ENCODE measurements at places on chromosomes 1 and 21.

GRCh38 chr1:232943679-232944252 is 6.6 kb upstream of the NTPCR start:
- DNase-seq = no peak

DNA sequence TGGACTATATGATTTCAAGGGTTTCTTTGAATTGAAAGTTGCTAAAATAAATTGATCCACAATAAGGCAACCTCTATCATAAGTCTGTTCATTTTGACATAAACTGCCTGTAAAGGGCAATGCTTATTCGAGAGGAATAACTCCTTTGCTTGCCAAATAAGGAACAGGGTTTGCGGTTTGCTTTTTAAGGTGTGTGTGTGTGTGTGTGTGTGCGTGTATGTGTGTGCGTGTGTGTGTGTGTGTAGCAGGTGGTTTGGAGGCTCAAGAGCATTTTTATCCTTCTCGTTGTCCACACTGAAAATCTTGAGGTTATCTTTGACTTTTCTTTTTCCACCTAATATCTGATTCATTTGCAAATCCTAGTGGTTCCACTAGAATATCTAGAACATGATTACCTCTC is 13.1 kb upstream of the NGF start:
- DNase-seq = no peak

DNA sequence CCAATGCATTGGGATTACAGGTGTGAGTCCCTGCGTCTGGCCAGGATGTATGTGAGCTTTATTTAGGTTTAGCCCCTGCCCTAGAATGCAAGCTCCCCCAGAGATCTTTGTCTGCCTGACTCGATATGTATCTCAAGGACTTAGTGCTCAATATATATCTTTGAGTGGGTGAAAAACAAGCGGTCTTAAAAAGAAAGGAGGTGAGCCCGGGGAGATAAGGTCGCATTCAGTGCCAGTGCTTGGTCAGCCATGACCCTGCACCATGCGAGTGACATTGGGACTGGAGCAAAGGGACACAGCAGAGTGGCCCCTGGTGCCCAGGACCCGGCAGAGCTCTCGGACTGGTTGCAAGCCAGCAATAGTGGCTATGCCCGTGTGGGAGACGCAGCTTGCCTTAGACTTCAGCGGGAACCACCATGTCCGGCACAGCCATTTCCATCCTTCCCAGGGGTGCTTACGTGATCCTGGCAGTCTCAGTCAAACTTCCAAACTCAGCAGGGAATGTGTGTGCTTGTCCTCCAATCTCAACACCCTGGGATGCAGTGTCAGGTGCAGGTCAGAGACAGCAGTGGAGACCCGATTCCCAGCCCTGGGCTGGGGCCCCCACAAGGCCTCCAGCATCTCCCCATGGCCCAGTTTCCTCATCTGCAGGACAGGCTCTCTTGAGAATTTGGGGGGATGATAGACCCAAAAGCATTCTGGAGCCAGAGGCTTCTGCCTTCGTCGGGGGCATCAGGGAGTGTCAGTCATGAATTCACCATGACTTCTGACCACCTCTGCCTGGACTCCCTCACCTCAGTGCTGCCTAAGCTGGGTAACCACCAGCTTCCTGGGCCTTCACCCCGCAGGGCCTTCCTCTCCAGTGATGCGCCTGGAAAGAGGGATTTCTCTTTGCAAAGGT is 1.8 kb downstream of the MX2 start:
- DNase-seq = no peak

DNA sequence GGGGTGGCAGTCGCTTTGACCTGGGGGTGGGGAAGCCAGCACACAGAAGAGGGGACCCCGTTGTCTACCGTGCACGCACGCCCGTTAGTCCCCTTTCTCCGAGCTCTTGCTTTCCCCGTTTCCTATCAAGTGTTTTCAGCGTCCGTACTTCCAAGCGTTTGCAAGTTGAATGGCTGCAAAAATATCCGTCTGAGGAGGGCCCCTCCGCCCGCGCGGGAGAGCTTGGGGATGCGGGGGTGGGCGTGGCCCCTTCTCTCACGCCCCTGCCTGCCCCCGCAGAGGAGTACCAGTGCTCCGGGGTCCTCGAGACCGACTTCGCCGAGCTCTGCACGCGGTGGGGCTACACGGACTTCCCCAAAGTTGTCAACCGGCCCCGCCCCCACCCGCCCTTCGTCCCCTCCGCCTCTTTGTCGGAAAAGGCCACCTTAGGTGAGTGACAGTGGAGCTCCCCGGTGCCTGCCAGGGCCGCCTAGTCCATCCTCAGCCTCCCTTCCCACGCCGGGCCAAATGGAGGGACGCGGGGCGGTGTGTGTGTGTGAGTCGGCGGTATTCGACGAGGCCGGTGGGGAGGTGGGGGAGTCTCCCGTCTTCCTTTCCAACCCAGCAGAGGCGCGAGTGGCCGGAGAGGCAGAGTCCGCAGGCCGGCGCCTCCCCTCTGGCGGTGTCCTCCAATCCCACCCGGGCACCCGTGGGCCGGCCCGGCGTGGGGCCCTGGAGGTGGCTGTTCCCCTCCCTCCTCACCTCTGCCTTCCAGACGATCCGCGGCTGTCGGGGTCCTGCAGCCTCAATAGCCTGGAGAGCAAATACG is 3.4 kb downstream of the LRRC71 start:
- peak; percentile 24 for DNase-seq

GRCh38 chr1:16145030-16145661 is 10.7 kb downstream of the EPHA2 start:
- no peak for DNase-seq

GRCh38 chr1:100249155-100249536 is 488 bp downstream of the DBT start:
- DNase-seq = peak; percentile 32

DNA sequence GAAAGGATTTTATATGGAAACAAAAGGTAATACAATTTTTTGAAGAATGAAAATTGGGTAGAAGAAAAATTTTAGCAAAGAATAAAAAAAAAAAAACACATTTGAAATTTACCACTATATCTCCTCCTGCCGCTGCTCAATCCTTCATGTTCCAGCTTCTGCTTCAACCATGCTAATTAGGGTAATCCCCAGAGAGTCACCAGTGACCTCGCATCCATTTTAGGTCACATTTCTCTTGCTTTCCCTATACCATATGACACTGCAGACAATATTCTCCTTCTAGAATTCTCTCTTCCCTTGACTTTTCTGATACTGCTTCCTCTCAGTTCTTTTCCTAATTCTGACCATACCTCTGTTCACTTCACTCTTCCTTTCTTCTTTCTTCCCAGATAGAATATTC is 237.1 kb downstream of the USH2A start:
- DNase-seq = no peak

DNA sequence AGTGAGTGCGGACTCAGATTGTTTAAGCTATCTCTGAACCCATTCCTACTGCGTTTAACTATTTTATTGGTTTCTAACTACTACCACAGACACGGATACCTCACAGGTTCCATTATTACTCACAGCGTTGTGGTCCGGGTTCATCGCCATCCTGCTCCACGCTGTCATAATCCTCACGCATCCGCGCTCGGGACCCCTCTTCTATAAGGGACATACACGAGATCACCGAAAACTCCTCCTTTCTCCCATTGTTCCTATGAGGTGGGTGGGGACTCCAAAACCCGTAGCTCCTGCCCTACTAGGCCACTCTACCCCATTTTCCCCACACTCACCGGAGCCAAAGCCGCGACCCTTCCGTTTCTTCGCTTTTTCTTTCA is 610 bp downstream of the RBM8A start:
- no peak for DNase-seq

GRCh38 chr1:109641861-109642260 is 14.0 kb upstream of the GSTM4 start:
- DNase-seq = no peak

DNA sequence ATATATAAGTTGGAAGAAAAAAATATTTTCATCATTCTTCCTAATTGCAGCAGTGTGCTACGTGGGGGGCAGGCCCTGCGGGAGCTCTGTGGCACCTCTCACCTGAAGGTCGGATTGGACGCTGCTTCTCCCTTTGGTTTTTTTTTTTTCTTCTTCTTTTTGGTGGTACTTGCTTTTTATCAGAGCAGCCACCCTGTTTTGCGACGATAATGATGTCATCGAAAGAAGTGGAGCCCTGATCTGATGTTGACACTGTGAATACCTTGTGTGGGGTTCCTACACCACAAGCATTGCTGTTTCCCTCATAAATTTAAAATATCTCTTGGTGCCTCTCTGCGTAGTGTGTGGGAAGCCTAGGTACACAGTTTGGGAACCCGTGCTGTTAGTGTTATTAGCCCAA is 5.5 kb downstream of the TRAPPC10 start:
- DNase-seq = peak; percentile 51

GRCh38 chr21:17454315-17455027 is 58.4 kb upstream of the CXADR start:
- DNase-seq = peak; percentile 92

DNA sequence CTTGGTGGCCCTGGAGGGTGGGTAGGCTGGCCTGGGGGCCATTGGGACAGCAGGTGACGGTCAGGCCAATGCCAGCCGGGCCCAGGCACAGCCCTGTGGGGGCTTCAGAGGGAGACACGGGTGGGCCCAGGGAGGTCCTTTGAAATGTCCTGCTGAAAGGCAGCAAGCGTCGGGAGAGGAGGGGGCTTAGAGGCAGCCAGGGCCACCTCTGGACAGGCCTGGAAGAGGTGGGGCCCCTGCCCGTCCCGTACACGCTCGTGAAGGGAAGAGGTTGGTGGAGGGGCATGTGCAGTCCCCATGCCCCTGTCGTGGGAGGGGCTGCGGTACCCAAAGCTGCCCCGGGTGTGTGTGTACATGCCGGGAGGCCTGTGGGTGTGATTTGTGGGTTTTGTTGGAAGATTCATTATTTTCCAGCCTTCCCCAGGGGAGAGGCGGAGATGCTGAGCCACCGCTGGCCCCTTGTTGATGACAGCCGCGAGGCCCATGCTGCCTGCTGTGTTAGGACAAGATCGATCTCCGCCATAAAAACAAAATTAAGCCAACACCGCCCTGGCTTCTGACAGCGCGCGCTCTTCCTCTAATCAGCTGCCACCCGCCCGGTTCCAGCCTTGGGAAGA is 3.4 kb upstream of the PLCH2 start:
- no peak for DNase-seq

DNA sequence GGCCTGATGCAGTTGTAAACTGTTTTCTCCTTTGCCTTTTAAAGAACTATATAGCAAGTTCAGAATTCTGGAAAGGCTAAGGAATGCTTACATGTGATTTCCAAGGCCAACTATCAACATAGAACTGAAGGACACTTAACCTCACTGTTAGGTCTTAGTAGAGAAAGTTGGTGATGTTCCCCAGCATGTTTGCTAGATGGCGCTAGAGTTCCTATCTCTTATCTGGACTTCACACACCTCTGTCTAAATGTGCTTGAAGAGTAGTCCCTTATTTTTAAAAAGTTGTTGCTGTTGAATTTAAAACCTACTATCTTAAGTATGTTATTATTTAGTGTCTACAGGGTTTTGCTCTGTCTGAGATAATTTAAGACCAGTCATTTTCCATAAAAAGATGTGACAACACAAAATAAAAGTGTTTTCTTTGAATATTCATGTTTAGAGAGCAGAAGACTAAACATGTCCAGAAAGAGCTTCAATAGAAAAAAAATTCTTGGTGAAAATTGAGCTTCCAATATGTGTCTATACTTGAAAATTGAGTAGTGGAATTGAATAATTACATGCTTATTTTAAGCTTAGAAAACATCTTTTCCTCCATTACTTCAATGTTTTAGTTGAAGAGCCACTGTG is 237.3 kb downstream of the S1PR1 start:
- peak; percentile 77 for DNase-seq

GRCh38 chr1:168907053-168907452 is 178.0 kb upstream of the DPT start:
- no peak for DNase-seq

- DNase-seq = no peak
Observed at GRCh38 chr1:7006996-7007871, 222.0 kb downstream of the CAMTA1 start.

GRCh38 chr1:57281324-57281723 is 142.5 kb downstream of the DAB1 start:
- no peak for DNase-seq

DNA sequence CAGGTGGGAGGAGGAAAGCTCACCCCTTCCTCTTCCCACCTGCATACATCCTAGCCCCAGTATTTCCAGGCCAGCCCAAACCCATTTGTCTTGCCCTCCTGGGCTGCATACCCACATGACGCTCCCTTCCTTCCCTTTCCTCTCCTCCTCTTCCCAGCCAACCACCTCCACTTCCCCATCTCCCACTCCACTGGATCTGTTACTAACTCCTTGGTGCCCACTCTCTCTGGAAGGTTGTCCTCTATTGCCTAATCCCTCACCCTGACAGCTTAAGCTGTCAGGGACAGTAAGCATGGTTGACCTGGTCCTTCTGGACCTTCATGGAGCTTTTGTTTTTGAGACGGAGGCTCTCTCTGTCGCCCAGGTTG is 23.0 kb upstream of the SYNC start:
- DNase-seq = no peak

DNA sequence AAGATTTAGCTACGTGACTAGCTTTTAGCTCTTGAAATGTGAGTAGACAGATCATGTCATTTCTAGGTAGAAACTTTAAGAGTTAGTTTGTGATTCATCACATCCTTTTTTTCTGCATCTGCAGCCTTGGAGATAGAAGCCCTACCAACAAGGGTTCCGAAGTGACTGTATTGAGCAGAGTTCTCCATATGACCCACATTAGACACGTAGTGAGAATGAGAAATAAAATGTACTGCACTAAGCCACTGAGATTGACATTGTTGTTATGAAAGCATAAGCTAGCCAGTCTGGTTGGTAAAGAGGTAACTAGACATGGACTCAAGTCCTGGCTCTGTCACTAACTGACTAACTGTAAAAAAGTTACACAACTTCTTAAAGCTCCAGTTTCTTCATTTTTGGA is 296.1 kb downstream of the PDE4B start:
- no peak for DNase-seq

DNA sequence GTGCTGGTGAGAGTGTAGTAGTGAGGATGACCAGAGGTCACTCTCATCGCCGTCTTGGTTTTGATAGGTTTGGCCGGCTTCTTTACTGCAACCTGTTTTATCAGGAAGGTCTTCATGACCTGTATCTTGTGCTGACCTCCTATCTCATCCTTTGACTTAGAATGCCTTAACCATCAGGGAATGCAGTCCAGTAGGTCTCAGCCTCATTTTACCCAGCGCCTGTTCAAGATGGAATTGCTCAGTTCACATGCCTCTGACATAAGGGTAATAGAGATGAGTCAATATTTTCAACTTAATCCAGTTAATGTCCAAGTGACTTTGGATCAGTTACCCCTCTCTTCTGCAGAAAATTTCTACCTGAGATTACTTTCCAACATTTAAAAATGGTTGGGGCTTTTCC is 4.6 kb downstream of the NID1 start:
- DNase-seq = no peak

GRCh38 chr1:171083222-171083621 is 7.5 kb upstream of the FMO3 start:
- DNase-seq = no peak

DNA sequence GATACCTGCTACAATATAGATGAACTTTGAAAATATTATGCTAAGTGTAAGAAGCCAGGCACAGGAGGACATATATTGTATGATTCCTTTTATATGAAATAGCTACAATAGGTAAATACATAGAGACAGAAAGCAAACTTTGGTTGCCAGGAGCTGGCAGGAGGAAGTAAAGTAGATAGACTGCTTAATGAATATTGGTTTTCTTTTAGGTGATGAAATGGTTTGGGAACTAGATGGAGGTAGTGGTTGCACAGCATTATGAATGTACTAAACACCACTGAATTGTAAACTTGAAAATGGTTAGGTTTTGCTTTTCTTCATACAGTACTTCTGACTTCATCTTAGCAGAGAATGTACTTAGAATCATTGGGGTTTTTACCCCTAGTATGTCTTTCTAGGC is 21.5 kb downstream of the ABCB10 start:
- peak; percentile 41 for DNase-seq

Data from hematopoietic multipotent progenitor cell treated with erythropoietin and hydrocortisone succinate and interleukin-3 and kit ligand, for 4 days (in vitro differentiated cells).